ENCODE measurements at places on chromosomes 3 and 15.

- H3K4me1 ChIP-seq = peaks cover 11% of the 10 kb centered on the region
- H3K36me3 ChIP-seq = no peaks in the 10 kb centered on the region
- no peak overlapping the region for H3K4me3 ChIP-seq
Measured at GRCh38 chr3:160949460-160949859, 155.7 kb downstream of the B3GALNT1 start.

- no peaks in the 10 kb centered on the region for H3K36me3 ChIP-seq
- DNase-seq = no peak
- no peaks in the 10 kb centered on the region for H3K4me1 ChIP-seq
- H3K27me3 ChIP-seq = no peaks in the 10 kb centered on the region
- H3K4me3 ChIP-seq = no peak overlapping the region
- no peak overlapping the region for H3K27ac ChIP-seq
Measured at GRCh38 chr15:93694033-93694432, 537.3 kb upstream of the MCTP2 start.

GRCh38 chr15:72160696-72161245 is 36.8 kb downstream of the GRAMD2A start:
- no peaks in the 10 kb centered on the region for H3K36me3 ChIP-seq
- no peak for DNase-seq
- H3K27ac ChIP-seq = no peak overlapping the region
- H3K27me3 ChIP-seq = no peaks in the 10 kb centered on the region
- peaks cover 4% of the 10 kb centered on the region for H3K4me1 ChIP-seq

DNA sequence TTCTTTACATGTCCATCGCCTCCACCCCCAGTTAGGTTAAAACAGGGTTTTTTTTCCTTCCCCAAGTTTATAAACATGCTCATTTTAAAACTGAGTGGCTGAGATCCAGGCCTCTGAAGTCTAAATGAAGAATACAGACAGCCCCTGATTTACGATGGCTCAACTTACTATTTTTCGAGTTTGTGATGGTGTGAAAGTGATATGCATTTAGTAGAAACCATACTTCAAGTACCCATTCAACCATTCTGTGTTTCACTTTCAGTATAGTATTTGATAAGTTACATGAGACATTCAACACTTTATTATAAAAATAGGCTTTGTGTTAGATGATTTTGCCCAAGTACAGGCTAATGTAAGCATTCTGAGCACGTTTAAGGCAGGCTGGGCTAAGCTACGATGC is 30.5 kb upstream of the GNB5 start:
- no peak overlapping the region for H3K27ac ChIP-seq
- no peak overlapping the region for H3K4me3 ChIP-seq
- H3K36me3 ChIP-seq = peaks cover 4% of the 10 kb centered on the region
- no peak for DNase-seq

DNA sequence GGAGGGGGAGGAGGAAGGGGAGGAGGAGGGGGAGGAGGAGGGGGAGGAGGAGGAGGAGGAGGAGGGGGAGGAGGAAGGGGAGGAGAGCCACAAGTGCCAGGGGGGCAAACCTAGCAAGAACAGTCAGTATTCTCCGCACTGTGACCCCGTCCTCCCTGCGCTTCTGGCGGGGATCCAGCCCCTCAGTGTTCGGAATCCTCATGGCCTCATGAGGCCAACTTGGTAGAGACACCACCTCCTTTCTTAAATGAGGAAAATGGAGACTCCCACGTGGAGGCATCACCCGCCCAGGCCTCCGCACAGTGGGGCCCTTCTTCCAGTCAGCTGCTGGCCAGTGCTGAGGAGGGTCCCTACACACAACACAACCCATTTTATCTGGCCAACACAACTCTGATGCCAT is 163.4 kb downstream of the XXYLT1 start:
- no peaks in the 10 kb centered on the region for H3K27me3 ChIP-seq
- no peak overlapping the region for H3K27ac ChIP-seq
- no peak for DNase-seq
- no peak overlapping the region for H3K4me3 ChIP-seq

DNA sequence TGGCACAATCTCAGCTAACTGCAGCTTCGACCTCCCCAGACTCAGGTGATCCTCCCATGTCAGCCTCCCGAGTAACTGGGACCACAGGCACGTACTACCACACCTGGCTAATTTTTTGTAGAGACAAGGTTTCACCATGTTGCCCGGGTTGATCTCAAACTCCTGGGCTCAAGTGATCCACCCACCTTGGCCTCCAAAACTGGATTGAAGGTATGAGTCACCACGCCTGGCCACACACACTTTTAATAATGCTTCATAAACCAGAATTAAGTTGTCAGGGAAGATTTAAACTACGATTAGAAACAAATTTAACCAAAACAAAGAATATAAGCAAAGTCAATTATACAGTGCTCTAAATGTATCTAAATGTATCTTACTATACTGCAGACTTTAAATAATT is 87.5 kb downstream of the LRRFIP2 start:
- H3K36me3 ChIP-seq = peaks cover 42% of the 10 kb centered on the region
- no peak overlapping the region for H3K27ac ChIP-seq
- no peaks in the 10 kb centered on the region for H3K27me3 ChIP-seq
- peaks cover 15% of the 10 kb centered on the region for H3K4me1 ChIP-seq

GRCh38 chr3:74559261-74559660 is 55.2 kb downstream of the CNTN3 start:
- H3K4me3 ChIP-seq = no peak overlapping the region
- H3K27ac ChIP-seq = no peak overlapping the region
- H3K27me3 ChIP-seq = no peaks in the 10 kb centered on the region
- no peaks in the 10 kb centered on the region for H3K4me1 ChIP-seq
- no peak for DNase-seq

- peak; percentile 99 for DNase-seq
- H3K4me3 ChIP-seq = peak overlapping the region; percentile 76
- no peaks in the 10 kb centered on the region for H3K36me3 ChIP-seq
- H3K27me3 ChIP-seq = no peaks in the 10 kb centered on the region
Measured at GRCh38 chr3:10010878-10011465, 15.3 kb upstream of the FANCD2 start.

DNA sequence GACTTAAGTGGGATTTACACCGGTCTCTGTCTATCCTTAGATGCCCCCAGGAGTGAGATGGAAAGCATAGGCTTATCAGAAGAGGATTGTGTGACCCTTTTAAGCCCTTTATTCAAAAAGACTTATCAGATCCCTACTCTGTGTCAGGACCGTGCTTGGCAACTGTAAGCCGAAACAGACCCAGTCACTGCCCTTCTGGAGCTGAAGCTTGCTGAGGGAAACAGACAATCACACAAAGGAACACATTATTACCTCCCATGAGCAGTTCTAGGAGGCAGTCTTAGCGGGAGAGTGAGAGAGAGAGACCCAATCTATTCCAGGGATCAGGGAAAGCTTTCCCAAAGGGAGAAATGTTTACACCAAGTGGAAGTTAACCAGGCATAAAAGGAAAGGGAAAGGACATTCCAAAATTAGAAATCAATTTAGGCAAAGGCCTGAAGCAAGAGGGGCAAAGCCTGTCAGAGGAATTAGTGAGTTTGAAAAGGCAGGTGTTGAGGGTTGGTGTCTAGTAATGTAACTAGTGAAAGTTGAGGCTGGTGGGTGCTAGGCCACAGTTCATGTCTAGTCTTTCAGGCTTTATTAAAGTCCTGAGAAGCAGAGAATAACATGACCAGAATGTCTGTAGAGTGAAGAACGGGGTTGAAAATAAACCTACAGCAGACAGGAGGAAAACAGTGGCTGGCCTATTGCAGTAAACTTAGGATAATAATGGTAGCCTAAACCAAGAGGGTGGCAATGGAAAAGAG is 86.7 kb downstream of the THBS1 start:
- H3K4me3 ChIP-seq = no peak overlapping the region
- H3K27ac ChIP-seq = peak overlapping the region; percentile 63
- no peaks in the 10 kb centered on the region for H3K27me3 ChIP-seq
- DNase-seq = no peak

GRCh38 chr3:155535098-155535497 is 209.8 kb downstream of the PLCH1 start:
- no peaks in the 10 kb centered on the region for H3K4me1 ChIP-seq
- H3K27me3 ChIP-seq = no peaks in the 10 kb centered on the region
- H3K27ac ChIP-seq = no peak overlapping the region
- H3K36me3 ChIP-seq = no peaks in the 10 kb centered on the region
- no peak for DNase-seq

DNA sequence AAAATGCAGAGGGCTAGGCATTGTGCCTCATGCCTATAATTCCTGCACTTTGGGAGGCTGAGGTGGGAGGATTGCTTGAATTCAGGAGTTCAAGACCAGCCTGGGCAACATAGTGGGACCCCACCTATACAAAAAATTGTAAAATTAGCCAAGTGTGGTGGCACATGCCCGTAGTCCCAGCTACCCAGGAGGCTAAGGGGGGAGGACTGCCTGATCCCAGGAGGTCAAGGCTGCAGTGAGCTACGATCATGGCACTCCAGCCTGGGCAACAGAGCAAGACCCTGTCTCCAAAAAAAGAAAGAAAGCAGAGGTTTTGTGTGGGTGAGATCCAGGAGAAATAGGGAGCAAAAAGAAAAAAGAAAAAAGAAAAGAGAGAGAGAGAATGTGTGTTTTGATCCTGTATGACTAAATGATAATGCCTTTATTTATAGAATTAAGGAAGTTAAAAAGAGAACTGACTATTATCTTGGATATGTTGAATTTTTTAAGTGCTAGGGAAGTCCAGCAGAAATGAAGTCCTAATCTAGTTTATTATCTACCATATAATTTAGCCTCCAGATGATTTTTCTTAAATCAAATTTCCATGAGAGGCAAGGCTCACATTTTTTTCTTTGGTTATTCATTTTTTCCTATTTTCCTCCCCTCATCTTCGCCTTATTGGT is 4.8 kb downstream of the TTBK2 start:
- peaks cover 27% of the 10 kb centered on the region for H3K4me1 ChIP-seq
- no peaks in the 10 kb centered on the region for H3K27me3 ChIP-seq
- H3K4me3 ChIP-seq = no peak overlapping the region
- no peak for DNase-seq
- H3K36me3 ChIP-seq = no peaks in the 10 kb centered on the region
- H3K27ac ChIP-seq = no peak overlapping the region

DNA sequence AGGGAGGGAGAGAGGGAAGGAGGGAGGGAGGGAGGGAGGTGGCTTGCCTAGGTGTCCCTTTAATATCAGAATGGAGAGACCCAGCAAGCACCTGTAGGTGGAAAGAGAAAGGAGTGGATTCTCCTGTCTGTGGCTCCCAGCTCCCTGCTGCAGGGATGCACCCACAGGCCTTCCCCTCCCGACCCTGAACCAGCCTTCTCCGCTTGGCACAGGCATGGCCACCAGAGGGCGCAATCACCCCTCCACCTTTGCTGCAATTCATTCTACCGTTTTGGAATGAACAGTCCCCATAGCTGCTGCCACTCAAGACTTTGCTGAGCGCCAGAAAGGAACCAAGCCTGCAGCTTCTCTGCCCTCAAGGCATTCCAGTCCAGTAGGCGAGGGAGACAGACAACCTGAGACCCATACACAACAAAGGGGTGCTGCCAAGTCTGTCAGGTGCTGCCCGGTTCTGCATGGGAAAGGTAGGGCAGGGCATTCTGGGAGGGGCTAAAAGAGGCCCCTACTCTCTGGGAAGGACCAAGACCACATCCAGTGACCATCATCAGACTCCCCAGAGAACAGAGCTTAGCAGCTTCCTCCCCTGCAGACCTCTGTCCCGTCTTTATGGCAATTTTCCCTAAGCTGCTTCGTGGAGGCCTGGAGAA is 4.9 kb downstream of the TLR9 start:
- H3K4me3 ChIP-seq = no peak overlapping the region
- no peak for DNase-seq
- peaks cover 5% of the 10 kb centered on the region for H3K36me3 ChIP-seq
- H3K4me1 ChIP-seq = peaks cover 65% of the 10 kb centered on the region
- H3K27me3 ChIP-seq = no peaks in the 10 kb centered on the region

- H3K27me3 ChIP-seq = no peaks in the 10 kb centered on the region
- DNase-seq = no peak
- no peaks in the 10 kb centered on the region for H3K4me1 ChIP-seq
- H3K27ac ChIP-seq = no peak overlapping the region
- no peak overlapping the region for H3K4me3 ChIP-seq
- H3K36me3 ChIP-seq = no peaks in the 10 kb centered on the region
Measured at GRCh38 chr15:95830281-95830680, 500.2 kb upstream of the NR2F2 start.

DNA sequence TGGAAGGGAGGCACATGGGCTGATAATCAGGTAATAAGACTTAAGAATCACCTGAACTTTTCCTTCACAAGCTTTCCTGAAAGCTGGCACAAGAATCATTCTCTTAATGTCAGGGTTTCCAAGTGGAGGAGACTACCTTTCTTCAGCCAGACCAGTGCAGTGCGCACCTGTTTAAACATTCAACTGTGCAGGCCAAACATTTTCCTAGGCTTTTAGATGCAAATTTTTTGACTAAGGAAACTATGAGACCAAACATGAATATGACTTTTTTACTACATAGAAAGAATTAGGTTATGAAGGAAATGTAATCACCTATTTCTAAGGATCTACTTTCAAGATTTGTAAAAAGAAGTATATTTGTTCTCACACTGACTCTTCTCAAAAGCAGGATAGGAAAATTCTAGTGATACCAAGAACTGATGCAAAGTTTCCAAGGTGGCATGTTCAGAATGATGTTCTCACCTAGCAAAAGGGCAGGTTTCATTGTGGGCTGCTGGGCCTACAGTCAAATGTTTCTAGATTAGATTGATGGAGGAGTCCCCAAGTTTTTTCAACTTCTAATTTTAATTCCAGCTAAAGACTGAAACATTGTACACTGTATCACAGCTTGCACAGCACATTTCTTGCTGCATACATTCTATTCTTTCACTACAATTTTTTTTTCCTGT is 339.1 kb downstream of the TIGIT start:
- no peak overlapping the region for H3K4me3 ChIP-seq
- H3K4me1 ChIP-seq = peaks cover 9% of the 10 kb centered on the region
- no peaks in the 10 kb centered on the region for H3K36me3 ChIP-seq
- DNase-seq = no peak
- H3K27me3 ChIP-seq = no peaks in the 10 kb centered on the region
- H3K27ac ChIP-seq = no peak overlapping the region

DNA sequence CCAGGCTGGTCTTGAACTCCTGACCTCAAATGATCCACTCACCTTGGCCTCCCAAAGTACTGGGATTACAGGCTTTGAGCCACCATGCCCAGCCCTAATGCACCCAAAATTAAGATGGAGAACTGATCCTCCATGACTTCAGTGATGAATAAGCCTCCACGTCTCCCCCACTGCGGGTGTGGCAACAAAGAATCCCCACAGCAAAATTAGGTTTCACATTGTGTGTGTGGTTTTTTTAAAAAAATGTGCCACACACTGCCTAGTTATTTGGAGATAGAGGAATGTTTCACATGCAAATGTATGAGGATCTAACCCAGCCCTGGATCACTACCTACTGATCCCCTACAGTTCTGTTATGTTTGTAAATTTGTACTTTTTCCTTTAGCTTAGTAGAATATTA is 17.3 kb downstream of the HDAC11 start:
- no peaks in the 10 kb centered on the region for H3K27me3 ChIP-seq
- DNase-seq = no peak
- no peak overlapping the region for H3K4me3 ChIP-seq
- H3K27ac ChIP-seq = no peak overlapping the region
- peaks cover 35% of the 10 kb centered on the region for H3K4me1 ChIP-seq

- no peaks in the 10 kb centered on the region for H3K36me3 ChIP-seq
- no peak overlapping the region for H3K4me3 ChIP-seq
- no peak for DNase-seq
- H3K27me3 ChIP-seq = no peaks in the 10 kb centered on the region
Measured at GRCh38 chr15:84725001-84725491, 9.1 kb upstream of the SEC11A start.
